ENCODE measurements at places on chromosomes 7 and 10.
A peak's percentile ranks its signal among the peaks of the same experiment; 100 is the strongest.

GRCh38 chr7:74141705-74142104 lies 32.5 kb upstream of the EIF4H start:
- DNase-seq = peak; percentile 33

- DNase-seq = peak; percentile 18
Measured at GRCh38 chr7:43904533-43905208, 1.7 kb downstream of the URGCP start.

GRCh38 chr7:99459087-99459486 lies 6.9 kb downstream of the ATP5MF start:
- no peak for DNase-seq

GRCh38 chr7:71782051-71782450 lies 630.1 kb downstream of the CALN1 start:
- no peak for DNase-seq

- no peak for DNase-seq
Measured at GRCh38 chr10:34687434-34688210, 127.5 kb downstream of the PARD3 start.
